H54 (cell line): ENCODE measurements at places on chromosomes 11 and 22.

GRCh38 chr22:50733521-50734342 is 4.3 kb upstream of the ACR start:
- DNase-seq: no peak

- peak; percentile 4 for DNase-seq
These were observed 28.5 kb downstream of the DCDC1 start for GRCh38 chr11:31340903-31341572.

- DNase-seq: no peak
These were observed 40.8 kb upstream of the ST14 start for GRCh38 chr11:130118636-130119387.

DNA sequence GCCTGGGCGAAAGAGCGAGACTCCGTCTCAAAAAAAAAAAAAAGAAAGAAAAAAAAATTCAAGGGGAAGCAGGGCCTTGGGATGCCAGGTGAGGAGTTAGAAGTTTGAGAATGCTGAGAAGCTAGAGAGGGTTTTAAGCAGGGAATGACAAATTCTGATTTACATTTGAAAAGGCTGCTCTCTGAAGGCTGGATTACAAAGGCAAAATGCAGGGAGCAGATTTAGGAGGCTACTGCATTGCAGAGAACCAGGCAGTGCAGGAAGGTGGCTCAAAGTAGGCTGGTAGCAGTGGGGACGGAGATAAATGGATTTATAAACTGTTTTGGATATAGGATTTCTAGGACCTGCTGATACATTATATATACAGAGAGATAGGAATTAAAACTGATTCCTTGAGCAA is 66.6 kb downstream of the KCNC1 start:
- DNase-seq: no peak

- DNase-seq: no peak
These were observed 537 bp downstream of the SCN4B start for GRCh38 chr11:118152020-118152551.

DNA sequence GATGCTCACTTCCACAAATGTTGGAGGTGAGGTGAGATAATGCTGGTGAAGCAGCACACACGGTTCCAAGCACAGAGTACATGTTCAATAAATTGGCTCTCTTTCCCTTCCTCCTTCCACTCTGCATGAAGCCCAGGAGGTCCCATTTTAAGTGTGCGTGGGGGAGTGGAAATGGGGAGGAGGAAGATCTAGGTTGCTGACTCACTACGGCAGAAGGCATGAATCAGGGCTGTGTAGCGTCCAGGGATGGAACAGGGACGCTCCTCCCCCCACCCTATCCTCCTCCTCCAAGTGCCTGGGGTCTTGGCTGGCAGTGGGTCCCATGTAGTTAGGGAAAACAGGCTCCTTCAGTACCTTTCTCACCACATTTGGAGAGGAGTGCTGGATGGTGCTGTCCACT is 44.2 kb downstream of the TRIM66 start:
- peak; percentile 28 for DNase-seq

GRCh38 chr22:46737105-46737975 is 712 bp downstream of the CERK start:
- DNase-seq: no peak

DNA sequence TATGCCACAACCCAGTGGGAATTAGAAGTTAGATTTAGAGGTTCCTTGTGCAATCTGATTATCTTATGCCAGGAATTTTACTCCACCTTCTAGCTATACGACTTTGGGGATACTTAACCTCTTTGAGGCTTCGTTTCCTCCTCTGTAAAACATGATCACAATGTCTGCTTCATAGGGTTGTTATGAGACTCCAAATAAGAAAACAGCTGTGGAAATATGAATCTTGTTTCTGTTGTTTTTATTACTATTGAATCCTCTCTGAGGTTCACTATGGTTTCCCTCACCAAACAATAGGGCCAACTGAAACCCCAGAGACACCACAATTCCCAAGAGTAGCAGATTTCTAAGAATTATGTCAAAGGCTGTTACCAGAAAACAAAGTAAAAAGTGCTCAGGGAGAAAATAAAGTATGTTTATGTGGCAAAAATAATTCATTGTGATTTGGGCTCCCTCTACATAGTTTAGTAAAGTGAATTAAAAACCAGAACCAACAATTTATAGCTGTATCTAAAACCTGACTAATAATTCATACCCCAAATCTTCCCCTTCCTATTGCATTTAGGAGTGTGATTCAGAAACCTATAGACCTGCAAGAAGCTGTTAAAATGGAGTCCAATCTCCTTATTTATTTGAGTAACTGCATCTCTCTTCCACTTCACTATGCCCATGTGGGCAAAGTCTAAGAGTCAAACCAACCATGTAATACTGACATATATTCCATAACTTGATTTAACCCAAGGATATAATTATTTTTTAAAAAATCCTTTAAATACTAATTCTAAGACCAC is 38.4 kb downstream of the AMBRA1 start:
- DNase-seq: no peak

DNA sequence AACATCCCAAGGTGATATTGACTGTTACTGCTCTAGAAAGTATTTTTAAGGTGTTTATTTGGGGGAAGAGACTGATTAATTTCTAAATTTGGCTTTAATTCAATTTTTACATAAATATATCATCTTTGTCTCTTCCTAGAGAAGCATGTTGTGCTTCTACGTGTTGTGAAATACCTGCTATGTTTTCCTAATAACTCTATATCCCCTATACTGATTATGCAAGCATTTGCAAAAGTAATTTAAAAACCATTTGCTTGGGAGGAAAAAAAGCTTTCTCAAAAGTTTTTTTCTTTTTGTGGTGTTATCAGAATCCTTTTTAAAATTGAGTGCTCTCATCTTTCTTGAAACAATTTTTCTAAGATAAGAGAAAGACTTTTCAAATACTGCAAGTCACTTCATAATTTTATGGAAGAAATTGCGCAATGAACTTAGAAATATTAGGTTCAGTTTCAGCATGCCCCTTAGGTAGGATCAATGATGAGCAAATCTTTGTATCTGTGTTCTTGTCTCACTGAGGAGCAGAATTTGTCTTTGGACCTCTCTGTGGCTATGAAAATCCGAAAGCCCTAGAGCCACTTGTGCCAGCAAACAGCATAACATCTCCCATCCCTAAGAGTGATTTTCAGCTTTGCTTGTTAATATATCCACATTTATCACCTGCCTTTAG is 7.4 kb upstream of the BLID start:
- no peak for DNase-seq

- DNase-seq: no peak
These were observed 148.6 kb downstream of the OPCML start for GRCh38 chr11:133383689-133384088.

GRCh38 chr22:44354288-44354687 is 41.5 kb upstream of the SHISAL1 start:
- no peak for DNase-seq

DNA sequence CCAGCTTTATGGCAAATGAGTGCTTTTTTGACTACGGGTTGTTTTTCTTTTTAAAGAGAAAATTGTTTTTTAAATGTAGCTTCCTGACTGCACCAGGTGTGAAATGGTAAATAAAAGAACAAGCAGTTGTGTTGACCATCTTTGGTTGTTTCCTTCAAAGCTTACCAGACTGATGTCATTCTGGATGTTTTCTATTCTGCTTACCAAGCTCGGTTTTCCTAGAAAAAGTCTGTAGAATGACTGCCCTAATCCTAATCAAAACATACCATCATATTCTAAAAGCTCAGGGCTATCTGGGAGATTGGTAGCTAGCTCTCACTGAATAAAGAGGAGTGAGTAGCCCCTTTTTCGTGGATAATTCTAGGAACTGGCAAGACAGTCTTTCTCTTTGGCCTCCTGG is 77.7 kb downstream of the GAB2 start:
- no peak for DNase-seq

DNA sequence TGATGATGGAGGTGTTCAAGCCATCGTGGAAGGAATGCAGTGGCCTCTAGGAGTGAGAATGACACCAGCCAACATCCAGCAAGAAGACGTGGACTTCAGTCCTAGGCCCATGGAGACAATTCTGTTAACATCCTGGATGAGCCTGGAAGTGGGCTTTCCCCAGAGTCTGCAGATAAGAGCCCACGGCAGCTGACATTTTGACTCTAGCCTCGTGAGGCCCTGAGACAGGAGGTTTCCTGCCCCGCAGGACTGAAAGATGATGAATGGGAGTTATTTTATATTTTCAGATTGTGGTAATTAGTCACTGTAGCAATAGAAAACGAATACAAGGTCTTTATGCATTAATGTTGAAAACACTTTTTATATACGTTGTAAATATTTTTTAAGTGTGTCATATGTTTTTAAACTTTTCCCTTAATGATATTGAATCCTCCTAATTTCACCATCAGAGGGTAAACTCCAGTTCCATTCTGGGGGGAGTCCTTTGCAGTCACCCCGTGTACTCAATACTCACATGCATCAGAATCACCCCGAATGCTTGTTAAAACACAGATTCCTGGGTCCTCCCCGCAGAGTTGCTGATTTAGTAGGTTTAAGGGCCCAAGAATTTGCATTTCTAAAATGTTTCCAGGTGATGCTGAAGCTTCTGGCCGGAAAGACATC is 570 bp upstream of the TPCN2 start:
- no peak for DNase-seq

- DNase-seq: no peak
These were observed 12.3 kb downstream of the AMOTL1 start for GRCh38 chr11:94780432-94780831.
